ENCODE measurements at places on chromosomes 1 and 21.

GRCh38 chr1:151197863-151198253, 494 bp upstream of the PIP5K1A start:
- DNase-seq, result no peak

DNA sequence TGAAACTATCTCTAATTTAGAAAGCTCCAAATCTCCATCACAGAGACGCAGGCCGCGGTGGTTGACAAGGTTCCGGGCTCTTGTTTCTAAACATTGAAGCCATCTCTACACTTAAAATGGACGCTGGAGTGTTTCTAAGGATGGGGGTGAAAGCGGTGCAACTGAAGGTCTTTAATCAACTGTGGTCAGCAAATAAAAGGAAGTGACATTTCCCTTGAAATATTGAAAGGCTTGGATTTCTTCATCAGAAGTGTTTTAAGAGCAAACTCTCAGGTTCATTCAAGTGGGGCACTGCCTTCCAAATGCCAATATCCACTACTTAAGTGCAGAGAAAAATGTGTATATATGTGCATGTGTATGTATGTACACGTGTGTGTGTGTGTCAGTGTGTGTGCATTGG, 117.3 kb downstream of the KAZN start:
- no peak for DNase-seq

- DNase-seq, result no peak
Measured at GRCh38 chr1:34361781-34362357, 185.2 kb downstream of the C1orf94 start.

GRCh38 chr1:208393826-208394225, 149.6 kb upstream of the PLXNA2 start:
- DNase-seq, result no peak

DNA sequence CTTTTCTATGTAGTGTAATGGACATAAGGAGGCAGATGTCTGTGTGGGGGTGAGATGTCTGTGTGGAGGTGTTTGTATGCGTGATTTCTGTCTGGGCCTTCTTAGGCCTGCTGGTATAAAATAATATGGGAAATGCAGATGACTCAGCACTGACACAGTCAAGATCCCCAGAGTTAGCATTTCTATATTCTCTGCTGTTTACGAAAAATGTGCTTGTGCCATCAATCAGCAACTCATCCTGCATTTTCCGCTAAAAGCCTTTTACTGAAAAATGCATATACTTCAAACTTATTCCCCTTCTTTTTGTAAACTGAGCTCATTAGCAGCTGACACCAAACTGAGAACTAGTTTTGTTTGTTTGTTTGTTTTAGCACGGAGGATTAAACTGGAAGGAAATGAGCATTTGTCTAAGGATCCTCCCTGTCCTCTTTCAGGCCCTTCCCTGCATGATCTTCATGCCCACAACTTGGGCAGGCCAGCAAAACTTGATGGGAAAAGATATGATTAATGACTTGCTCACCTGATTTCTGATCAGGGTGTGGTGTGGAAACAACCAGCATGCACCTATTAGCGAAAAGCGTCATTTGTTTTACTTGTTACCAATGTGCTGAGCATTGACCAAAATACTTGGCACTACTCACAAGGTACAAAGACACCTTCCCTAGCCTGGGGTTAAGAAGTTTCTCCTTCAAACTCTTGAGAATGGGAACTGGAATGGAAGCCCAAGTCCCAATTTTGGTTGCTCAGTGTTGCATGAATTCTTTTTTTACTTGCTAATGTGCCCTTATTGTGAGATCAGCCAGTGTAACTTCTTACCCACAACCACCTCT, 77.4 kb downstream of the NDUFS5 start:
- no peak for DNase-seq

DNA sequence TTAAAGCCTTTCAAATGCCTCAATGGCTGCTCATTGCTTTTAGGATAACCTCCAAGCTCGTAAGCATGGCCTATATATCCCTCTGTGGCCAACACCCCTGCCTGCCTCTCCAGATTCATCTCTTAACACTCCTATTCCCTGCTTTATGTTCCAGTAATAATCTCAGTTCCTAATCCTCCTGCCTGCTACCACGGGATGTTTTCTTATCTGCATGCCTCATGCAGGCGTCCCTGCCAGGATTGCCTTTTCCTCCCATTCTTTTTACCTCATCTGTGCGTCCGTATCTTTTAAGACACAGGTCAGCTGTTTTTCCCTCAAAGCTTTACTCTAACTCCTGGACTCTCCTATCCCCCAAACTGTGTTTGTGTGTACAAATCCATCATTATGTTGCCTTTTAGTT, 36.1 kb downstream of the ZBTB40 start:
- no peak for DNase-seq

DNA sequence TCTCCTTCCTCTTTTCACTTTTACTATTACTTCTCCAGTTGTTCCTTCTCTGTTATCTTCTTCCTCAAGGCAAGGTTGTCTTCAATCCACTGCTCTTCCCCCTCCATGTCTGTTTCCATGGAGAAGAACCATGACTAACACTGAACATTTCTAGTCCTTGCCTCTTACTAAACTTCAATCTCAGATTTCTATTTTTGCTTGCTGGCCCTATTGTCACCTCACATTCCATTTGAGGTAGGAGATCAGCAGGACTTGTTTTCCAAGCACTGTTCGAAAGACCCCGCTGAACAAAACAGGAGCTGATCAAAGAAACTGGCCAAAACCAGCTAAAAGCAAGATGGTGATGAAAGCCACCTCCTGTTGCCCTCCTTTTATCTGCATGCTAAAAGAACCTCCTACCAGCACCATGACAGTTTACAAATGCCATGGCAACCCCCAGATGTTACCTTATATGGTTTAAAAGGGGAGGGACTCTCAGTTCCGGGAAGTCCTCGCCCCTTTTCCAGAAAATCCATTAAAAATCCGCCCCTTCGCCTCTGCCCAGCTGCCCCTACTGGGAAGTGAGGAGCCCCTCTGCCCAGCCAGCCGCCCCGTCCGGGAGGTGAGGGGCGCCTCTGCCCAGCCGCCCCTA, 22.6 kb downstream of the GON4L start:
- DNase-seq, result no peak

- no peak for DNase-seq
Measured at GRCh38 chr1:152756872-152757271, 953 bp upstream of the KPRP start.

DNA sequence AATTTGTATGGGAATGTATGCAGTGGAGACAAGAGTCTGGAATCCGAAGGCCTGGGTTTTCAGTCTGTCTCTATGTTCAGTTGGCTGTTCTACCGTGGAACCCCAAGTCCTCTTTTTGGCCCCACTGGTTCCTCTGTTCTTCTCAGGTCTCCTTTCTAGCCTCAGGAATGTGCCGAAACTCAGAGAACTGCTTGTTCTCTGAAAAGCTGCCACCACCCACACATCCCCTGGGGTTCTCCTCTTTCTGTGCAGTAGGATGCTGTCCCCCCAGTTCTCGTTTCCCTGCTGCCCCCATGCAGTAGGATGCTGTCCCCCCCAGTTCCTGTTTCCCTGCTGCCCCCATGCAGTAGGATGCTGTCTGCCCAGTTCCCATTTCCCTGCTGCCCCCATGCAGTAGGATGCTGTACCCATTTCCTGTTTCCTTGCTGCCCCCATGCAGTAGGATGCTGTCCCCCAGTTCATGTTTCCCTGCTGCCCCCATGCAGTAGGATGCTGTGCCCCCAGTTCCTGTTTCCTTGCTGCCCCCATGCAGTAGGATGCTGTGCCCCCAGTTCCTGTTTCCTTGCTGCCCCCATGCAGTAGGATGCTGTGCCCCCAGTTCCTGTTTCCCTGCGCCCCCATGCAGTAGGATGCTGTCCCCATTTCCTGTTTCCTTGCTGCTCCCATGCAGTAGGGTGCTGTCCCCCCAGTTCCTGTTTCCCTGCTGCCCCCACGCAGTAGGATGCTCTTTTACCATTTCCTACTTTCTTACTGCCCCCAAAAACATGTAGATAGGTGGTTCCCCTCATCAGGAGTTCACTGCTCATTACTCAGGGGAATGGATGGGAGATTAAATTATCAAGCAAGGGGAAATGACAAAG, 35.3 kb downstream of the OPTC start:
- DNase-seq, result no peak

GRCh38 chr1:158289811-158290210, at the start of gene CD1C:
TSS of gene CD1C (plus strand) at chr1:158289923. CDS start at chr1:158290065, 142 bp downstream.
- DNase-seq, result no peak

DNA sequence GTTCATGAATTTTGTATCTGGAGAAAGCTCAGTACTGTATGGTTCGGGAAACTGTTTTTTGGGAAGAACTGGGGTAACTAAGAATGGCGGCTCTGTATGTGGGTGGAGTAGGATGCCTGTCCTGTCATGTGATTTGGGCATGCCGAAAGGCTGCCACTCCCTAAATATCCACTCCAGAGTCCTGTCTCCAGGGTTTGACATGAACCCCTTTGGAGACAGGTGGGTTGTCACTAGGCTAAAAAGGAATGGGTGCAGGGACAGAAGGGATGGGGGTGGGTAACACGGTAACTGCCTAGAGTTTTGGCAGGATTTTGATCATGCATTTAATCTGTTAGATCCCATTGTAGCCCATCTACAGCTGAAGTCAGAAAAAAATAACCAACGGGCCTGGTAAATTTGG, 150.1 kb downstream of the KCNJ6 start:
- no peak for DNase-seq

- DNase-seq, result no peak
Measured at GRCh38 chr1:175322109-175322508, 129.5 kb upstream of the KIAA0040 start.

DNA sequence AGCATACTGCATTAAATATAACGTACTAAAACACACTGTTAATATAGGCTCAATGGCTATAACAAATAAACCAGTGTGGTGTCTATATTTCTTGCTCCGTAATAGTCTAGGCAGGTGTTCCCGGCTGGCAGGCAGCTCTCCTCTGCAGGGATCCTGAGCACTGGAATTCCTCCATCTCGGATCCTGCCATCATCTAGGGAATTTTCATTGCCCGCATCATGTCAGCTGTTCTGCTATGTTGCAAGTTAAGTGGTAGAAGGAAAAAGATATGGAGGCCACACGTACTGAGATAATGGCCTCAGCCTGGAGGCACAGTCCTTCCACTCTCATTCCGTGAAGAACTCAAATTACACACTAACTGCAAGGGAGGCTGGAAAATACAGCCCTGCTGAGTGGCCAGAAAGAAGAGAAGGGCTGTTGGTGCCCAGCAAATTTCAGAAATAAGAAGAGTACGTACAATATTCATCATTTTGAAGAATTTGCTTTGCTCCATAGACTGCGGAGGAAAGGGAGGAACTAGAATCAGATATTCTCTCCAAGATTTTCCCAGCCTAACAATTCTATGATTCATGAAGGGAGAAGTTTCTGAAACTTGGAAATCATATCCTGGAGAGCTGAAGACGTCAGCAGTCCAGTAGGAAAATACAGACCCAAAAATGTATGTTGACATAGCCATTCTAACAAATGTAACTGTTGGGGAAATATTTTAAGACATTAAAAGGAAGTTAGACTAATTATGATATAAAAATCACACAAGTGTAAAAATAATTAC, 263.3 kb downstream of the MRPL39 start:
- DNase-seq, result no peak

GRCh38 chr1:31669786-31670592, 25.3 kb upstream of the PEF1 start:
- DNase-seq, result no peak

DNA sequence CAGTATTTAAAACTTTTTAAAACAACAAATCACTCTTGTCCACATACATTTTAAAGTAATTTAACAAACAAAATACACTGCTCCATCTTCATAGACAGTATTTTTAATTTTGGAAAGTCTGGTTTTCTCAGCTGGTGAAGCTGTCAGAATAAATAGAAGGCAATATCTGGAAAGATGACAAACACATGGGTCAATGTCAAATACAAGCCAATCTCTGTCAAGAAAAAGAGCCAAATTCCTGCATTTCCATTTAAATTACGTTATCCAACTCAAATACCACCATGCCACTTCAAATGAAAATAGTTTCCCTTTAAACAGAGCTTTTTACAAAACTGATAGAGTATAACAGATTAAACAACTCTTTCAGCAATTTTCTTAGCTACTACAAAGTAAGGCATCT, 176.5 kb downstream of the RERE start:
- DNase-seq, result no peak

DNA sequence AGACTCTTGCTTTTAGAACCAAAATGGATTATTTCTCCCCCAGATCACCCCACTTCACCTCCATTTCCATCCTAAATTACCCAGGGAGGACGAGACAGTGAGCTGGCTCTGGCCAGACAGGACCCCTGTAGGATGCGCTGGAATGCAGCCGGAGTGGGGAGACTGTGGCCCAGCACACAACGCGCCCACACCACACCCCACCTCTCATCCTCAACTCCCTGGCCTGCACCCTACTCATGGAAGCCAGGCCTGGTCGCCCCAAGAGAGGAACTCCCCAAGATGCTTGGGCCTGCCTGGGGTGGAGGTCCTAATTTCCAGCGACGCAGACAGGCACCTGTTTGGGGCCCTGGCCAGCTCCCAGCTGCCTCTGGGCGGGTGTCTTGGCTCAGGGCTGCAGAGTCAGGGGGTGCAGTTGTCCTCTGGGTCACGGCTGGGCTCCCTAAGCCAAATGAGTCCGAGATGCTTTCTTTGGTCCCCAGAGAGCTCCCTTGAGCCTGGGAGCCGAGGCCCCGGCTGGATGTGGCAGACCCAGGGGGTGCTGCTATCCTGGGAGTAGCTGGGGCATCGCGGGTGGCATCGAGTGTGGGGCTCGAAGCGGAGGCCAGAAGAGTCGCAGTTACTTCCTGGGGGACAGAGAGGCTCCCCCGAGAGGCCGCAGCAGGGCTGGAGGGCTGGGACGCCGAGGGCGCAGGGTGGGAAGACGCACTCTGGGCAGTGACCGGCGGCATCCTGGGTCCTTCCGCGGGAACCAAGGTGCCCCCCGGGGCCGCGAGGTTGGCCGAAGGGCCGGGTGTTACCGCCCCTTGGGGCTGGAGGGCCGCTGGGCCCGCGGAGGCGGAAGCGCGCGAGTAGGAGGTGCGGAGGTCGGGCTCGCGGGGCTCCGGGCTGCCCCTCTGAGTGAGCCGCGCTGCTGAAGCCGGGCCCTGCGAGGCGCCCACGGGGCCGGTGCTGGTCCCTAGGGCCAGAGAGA, 10.4 kb downstream of the CLEC20A start:
- DNase-seq, result no peak

DNA sequence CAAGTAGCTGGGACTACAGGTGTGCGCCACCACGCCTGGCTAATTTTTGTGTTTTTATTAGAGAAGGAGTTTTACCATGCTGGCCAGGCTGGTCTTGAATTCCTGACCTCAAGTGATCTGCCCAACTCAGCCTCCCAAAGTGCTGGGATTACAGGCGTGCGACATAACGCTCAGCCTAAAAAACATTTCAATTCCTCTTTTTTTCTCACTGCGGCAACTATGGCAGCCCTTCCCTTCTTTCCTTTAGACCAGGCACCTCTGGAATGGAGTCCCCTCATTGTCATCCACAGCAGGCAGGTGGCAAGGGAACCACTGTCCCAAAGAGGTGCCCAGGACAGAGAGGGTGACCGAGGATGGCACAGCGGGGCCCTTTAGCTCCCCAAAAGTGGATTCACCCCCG, 14.1 kb downstream of the CEP104 start:
- DNase-seq, result no peak

- DNase-seq, result no peak
Measured at GRCh38 chr21:46069166-46069565, 28.7 kb upstream of the COL6A2 start.

All from stimulated activated CD8-positive, alpha-beta memory T cell treated with anti-CD3 and anti-CD28 coated beads, Interleukin-4, amount 100 ng/mL, for 4 hours (primary cell).